NCI-H748 treated with DMSO at 0.1 percent for 48 hours (cell line): ENCODE measurements at places on chromosomes 6 and 20.

DNA sequence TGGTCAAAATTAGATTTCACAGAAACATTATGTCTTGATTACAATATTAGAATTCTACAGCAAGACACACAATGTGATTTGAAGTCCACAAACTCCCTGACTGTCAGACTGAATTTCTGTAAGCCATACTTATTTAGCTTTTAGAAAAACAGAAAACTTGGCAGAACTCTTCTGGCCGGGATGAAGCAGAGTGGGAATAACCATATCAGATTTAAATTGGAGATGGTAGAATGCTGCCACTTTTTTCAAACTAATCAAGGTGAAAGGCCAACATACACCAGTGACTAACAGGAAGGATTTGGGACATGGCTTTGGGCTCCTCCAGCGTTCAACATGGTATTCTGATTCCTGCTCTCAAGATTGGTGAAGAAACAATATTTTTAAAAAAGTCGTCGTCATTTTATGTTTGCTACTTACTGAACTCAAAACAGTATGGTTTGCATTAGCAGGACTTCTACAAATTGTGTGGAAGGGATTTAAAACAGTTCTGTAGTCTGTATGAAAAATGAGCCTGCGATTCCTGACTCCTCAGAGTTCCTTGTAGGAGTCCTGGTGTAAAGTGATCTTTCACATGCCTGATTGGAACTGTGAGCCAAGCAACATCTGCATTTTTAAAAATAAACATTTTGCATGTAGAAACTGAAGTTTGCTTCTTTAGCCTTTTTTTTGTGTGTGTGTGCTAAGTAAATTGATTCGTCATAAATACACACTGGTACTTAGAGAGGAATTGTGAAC lies 297.9 kb upstream of the SOX4 start:
- no peak for DNase-seq

DNA sequence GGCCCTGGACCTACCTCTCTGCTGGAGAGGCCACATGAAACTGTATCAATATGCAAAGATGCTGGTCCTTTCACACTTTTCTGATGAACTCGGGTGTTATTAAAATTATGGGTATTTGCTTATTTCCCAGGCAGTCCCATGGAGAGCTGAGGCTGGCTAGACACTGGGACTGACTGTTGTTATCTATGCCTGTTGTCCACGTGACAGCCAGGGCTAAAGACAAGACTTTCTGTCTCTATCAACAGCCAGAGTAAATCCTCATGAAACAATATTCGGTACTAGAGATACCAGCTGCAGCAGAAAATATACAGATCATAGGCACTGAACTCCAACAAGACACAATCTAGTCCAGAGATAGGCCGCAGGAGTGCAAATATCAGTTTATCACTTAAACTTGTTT lies 236.4 kb downstream of the FOXA2 start:
- DNase-seq, result no peak

GRCh38 chr6:142002825-142003405 lies 129.8 kb upstream of the GJE1 start:
- DNase-seq, result no peak

DNA sequence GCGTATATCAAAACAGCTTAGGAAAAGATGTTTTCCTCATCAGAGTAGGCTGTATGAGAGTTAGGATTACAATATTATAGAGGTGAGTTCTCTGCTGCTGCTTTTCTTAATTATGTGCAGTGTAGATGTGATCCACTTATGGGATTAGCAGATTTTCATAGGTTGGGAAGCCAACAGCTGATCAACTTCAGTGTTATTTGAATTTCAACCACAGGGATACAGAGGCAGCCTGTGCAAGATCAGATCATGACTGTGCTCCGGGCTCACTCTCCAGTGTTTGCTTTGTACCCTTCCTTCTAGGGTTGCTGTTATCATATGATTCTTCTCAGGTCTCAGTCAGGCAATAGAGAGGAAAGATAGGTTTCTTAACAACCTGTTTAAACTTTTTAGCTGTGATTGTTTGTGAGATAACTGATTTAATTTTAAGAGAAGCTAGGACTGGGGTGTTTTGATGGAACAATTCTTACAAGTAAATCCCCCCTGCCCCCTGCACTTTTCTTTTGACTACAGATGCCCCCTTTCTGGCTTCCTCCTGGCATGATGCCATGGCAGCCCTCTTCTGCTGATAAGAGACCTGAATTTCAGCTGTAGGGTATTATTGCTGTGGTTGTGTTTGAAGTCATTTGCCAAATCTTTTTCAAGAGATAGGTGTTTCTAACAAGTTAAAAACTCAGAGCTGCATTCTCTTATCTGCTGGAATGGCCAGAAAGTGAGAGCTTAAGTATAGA lies 8.5 kb downstream of the RNF8 start:
- DNase-seq, result no peak

DNA sequence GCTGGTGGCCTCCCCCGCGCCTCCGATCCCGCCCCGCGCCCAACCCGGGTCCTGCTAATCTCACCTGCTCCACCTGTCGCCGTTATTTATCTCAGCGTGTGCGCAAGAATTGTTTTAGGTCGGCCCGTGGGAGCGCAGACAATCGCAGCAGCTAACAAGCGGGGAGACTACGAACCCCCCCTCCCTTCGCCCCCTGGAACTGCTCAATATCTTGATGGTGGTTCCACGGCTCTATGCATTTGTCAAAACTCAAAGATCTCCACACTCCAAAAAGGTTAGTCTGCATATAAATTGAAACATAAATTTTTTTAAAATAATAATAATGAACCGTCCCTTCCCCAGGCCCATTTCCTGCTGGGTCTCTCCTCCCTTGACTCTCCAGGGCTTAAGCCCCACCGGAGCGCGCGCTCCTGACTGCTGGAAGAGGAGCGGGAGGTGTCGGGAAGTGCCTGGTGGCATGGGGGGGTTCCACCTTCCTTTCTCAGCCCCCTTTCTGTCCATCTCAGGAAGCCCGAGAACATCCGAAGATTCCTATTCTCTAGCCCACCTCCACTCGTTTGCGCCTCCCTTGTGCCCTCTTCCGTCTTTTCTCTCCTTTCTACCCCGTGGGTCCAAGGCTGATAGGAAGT lies 1.6 kb upstream of the MDGA1 start:
- DNase-seq, result no peak

- no peak for DNase-seq
Measured at GRCh38 chr6:11346516-11346915, 114.0 kb upstream of the NEDD9 start.

- DNase-seq, result no peak
Measured at GRCh38 chr20:17835240-17835933, 133.2 kb downstream of the SNX5 start.

GRCh38 chr20:16583474-16583873 lies 10.2 kb upstream of the KIF16B start:
- DNase-seq, result no peak

DNA sequence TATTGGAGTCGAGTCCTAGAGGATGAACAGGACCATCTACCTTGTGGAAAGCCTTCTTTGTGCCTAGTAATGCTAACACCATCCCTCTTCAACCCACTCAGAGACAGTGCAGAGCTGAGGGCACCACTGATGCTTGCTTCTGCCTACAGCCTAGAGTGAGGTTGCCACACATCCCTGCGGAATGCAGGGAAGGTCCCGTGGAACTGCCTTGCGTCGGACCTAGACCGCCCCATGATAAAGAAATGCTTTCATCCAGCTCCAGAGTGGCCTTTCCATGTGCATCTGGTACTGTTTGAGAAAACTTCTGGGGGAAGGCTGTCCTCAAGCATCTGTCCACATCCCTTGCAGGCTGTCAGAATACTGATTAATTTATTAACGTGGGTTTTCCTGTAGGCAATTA lies 168.4 kb downstream of the PHACTR1 start:
- DNase-seq, result no peak

DNA sequence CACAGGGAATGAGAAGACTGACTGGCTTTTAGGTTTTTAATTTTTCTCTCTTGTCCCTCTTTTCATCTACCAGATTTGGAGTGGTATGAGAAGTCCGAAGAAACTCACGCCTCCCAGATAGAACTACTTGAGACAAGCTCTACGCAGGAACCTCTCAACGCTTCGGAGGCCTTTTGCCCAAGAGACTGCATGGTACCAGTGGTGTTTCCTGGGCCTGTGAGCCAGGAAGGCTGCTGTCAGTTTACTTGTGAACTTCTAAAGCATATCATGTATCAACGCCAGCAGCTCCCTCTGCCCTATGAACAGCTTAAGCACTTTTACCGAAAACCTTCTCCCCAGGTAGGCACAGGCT lies 644 bp downstream of the MAD2L1BP start:
- DNase-seq, result no peak

DNA sequence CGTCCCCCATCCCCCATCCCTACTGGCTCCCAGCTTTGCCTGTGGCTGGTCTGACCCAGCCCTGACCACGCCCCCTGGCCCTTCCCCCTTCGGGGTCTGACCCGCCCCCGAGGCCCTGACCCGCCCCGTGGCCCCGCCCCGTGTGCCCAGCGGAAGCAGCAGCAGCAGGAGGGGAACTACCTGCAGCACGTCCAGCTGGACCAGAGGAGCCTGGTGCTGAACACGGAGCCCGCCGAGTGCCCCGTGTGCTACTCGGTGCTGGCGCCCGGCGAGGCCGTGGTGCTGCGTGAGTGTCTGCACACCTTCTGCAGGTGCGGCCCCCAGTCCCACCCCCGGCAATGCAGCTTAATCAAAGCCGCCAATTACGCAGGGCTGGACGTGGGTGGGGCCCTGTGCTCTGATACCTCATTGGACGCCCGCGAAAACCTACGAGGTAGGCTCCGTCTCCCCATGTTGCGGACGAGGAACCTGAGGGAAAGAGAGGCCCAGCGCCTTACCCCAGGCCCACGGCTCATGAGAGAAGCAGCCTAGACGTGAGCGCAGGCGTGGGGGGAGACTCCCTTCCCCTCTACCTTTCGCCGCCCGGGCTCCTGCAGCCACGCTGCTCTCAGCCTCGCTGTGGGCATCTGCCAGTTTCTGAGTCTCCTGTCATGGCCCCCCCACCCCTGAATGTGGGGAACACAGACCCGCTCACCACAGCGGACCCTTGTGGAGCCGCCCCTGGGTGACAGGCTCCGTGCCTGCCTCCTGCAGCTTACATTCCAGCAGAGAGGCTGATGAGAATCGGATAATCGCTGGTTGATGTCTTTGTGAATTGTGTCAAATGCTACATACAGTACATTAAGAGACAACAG lies 12.8 kb downstream of the RBCK1 start:
- no peak for DNase-seq

DNA sequence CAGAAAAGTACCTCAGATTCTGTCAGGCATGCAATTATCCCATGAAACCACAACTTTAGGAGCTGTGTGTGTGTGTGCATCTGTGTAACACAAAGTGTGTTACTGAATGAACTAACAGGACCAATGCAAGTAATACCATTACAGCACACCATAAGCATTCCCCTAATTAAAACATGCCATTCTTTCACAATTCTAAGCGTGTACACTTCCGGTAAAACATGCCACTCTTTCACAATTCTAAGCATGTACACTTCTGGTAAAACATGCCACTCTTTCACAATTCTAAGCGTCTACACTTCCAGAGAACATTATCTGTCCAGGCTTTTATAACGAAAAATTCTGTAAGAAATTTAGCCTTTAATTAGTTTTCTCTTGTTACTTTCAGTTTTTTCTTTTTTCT lies 238.2 kb downstream of the GMDS start:
- DNase-seq, result no peak

- DNase-seq, result peak; percentile 65
Measured at GRCh38 chr6:122717350-122717749, 62.2 kb upstream of the FABP7 start.

DNA sequence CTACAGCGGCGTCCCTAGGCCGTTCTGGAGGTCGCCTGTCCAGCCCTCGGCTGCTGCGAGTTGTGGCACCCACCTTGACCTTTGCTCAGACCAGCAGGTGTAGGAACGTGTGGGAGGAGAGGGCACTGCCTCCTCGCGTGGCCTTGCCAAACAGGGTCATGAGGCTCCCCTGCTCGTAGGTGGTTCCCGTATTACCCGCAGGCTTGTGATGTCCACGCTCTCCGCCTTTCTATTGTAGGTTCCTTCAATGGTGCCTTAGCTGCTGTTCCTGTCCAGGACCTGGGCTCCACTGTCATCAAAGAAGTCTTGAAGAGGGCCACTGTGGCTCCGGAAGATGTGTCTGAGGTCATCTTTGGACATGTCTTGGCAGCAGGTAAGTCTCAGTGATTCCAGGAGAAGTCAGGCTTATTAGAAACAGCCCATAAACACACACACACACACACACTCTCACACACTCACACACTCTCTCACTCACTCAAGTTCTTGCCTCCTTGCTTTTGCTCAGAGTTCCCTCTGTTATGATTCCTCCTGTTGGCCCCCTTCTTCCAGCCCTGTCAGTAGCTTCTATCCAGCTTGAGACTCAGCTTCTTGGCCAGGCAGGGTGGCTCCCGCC lies 942 bp downstream of the ACAT2 start:
- no peak for DNase-seq

DNA sequence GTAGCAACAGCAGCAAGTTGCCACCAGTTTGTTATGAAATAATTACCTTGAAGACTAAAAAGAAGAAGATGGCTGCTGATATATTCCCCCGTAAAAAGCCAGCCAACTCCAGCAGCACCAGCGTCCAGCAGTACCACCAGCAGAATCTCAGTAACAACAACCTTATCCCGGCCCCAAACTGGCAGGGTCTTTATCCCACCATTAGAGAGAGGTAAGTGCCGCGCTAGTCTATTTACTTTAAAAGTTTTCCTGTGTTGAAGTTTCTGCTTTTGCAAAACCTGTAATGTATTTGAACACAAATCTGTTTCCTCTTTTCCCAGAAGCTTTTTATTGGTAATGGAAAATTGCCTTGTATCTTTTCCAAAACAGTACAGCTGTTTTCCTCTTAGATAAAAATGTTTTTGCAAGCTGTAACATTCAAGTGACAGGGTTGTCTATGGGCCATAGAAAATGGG lies 725 bp downstream of the BTBD3 start:
- peak; percentile 53 for DNase-seq

- no peak for DNase-seq
Measured at GRCh38 chr6:2796861-2797260, 31.7 kb downstream of the WRNIP1 start.

GRCh38 chr6:62479697-62480220 lies 193.7 kb upstream of the KHDRBS2 start:
- no peak for DNase-seq

DNA sequence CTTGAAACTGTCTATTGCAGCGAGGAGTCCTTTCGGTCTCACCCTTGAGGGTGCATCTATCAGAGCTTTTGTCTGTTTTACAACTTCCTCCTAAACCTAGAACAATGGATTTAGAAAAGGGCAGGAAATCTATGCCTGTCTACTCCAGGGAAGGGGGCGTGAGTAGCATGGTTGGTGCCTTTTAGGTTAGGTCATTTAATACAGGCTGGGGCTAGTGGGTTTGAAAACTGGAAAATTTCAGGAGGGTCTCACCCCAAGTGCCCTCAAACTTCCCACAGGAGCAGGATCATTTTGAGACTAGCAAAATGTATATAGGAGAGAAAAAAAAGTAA lies 33.5 kb upstream of the BMP6 start:
- peak; percentile 29 for DNase-seq

- DNase-seq, result no peak
Measured at GRCh38 chr6:93821953-93822352, 402.6 kb upstream of the EPHA7 start.

- DNase-seq, result no peak
Measured at GRCh38 chr20:1254254-1254653, 11.8 kb upstream of the SNPH start.

GRCh38 chr6:70552974-70553373 lies 13.8 kb upstream of the SDHAF4 start:
- no peak for DNase-seq
